Stomach (tissue), 19 donors: ENCODE measurements at places on chromosomes 12 and 14. TPM values are rescaled to one million over a fixed set of nuclear protein-coding genes. Genes with fewer than 3 reads are reported as not detected.

DNA sequence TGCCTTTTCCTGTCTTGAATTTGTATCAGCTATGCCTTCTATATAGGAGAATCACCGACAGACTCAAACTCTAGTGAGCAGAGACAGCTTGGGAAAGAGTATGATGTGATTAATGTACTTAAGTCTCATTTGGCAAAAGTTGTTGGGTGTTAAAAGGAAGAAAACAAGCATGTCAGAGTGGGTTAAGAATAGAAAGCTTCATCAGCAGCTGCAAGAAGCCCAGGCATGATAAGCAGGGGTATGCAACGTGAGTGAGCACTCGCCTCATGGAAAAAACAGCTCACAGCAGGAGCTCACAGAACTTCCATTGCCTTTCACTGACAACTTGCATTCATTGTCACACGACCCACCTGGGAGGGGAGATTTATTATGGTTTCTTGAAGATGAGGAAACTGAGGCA lies 35.9 kb upstream of the WNK1 start:
- no peak for DNase-seq
- H3K27me3 ChIP-seq: no peaks in the 10 kb centered on the region
- H3K4me1 ChIP-seq: no peaks in the 10 kb centered on the region
- H3K36me3 ChIP-seq: no peaks in the 10 kb centered on the region
- H3K27ac ChIP-seq: no peak overlapping the region
- no peak overlapping the region for H3K4me3 ChIP-seq

DNA sequence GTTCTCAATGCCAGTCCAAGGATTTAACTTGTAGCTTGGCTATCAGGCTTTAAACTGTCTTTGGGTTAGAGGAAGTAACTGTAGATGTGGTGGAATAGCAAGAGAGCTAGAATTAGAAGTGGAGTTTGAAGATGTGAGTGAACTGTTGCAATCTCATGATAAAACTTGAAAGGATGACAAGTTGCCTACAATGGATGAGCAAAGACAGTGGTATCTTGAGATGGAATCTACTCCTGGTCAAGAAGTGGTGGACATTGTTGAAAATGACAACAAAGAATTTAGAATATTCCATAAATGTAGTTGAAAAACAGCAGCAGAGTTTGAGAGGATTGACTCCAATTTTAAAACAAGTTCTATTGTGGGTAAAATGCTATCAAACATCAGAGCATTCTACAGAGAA lies 199.0 kb downstream of the DUSP6 start:
- DNase-seq: no peak
- H3K36me3 ChIP-seq: no peaks in the 10 kb centered on the region
- no peaks in the 10 kb centered on the region for H3K27me3 ChIP-seq
- no peak overlapping the region for H3K27ac ChIP-seq
- no peaks in the 10 kb centered on the region for H3K4me1 ChIP-seq
- H3K4me3 ChIP-seq: no peak overlapping the region

DNA sequence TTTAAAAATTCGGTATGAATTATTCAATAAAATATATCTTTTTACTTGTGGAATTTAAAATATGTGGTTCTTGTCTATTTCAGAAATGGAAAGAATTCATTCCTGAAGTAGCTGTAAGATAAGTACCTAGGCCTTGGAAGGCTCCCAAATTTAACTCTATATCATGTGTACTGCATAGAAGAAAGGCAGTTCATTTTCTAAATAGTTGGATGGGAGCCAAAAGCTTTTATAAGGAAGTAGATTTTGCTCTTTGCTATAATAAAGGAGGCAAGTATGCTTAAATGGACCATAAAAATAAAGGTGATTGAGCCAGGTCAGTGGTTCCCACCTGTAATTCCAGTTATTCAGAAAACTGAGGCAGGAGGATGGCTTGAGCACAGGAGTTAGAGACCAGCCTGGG lies 187.5 kb downstream of the ATXN7L3B start:
- H3K36me3 ChIP-seq: no peaks in the 10 kb centered on the region
- DNase-seq: no peak
- no peaks in the 10 kb centered on the region for H3K27me3 ChIP-seq

The SSPN gene
- total RNA-seq: 18.7 TPM

DNA sequence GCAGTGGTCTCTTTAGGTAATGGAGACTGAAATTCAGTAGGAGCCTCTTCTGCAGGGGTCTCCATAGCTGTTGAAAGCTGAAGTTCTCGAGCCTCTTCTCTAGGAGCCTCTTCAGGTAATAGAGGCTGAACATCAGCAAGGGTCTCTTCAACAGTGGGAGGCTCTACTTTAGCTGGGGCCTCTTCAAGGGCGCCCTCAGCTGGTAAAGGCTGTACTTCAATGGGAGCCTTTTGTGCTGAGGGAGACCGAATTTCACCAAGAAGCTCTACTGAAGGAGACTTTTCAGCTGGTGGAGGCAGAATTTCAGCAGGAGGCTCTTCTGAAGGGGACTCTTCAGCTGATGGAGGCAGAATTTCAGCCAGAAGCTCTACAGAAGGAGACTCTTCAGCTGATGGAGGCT lies 1.5 kb downstream of the FSCB start:
- H3K27ac ChIP-seq: no peak overlapping the region
- H3K36me3 ChIP-seq: no peaks in the 10 kb centered on the region
- no peaks in the 10 kb centered on the region for H3K27me3 ChIP-seq
- no peaks in the 10 kb centered on the region for H3K4me1 ChIP-seq
- no peak overlapping the region for H3K4me3 ChIP-seq
- DNase-seq: no peak

GRCh38 chr12:96061323-96061722 lies 25.9 kb upstream of the LTA4H start:
- no peaks in the 10 kb centered on the region for H3K27me3 ChIP-seq
- no peak for DNase-seq
- H3K36me3 ChIP-seq: no peaks in the 10 kb centered on the region
- no peak overlapping the region for H3K27ac ChIP-seq
- no peak overlapping the region for H3K4me3 ChIP-seq

DNA sequence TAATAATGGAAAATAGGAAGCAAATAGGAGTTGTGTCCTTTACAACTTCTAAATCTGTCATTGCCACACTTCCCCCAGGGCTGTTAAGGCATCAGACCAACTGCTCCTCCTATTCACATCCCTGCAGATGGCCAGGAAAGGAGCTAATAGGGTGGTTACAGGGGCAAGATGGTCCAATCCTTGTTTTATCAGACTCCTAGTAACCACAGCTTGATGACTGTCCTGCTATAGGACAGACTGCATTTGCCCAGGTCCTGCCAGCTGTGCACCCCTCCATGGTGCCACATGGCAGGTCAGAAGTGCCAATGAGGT lies 10.9 kb upstream of the KRT2 start:
- H3K27me3 ChIP-seq: peaks cover 64% of the 10 kb centered on the region
- no peak for DNase-seq
- no peaks in the 10 kb centered on the region for H3K4me1 ChIP-seq
- no peak overlapping the region for H3K4me3 ChIP-seq
- no peak overlapping the region for H3K27ac ChIP-seq
- H3K36me3 ChIP-seq: no peaks in the 10 kb centered on the region

- H3K4me3 ChIP-seq: no peak overlapping the region
- H3K27me3 ChIP-seq: no peaks in the 10 kb centered on the region
- no peak overlapping the region for H3K27ac ChIP-seq
Observed at GRCh38 chr12:10873378-10873777, 10.7 kb downstream of the PRH1 start.

DNA sequence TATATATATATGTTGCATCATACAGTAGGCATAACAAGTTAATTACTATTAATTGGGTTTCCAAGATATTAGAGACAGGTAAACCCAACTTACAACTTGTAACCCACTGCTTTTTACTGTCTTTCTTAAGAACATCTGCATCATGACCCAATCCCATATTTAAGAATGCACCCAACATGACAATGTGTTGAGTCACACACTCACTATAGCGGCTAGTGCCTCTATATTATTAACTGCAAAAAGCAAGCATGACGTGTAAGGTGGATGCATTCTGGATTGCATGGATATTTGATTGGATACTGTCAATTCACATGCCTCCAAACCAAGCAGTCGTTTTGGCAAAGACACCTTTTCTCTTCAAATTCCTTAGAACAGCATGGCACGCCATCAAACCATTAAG lies 68.2 kb downstream of the KSR2 start:
- no peak overlapping the region for H3K27ac ChIP-seq
- no peak for DNase-seq
- H3K4me3 ChIP-seq: no peak overlapping the region
- H3K36me3 ChIP-seq: no peaks in the 10 kb centered on the region

DNA sequence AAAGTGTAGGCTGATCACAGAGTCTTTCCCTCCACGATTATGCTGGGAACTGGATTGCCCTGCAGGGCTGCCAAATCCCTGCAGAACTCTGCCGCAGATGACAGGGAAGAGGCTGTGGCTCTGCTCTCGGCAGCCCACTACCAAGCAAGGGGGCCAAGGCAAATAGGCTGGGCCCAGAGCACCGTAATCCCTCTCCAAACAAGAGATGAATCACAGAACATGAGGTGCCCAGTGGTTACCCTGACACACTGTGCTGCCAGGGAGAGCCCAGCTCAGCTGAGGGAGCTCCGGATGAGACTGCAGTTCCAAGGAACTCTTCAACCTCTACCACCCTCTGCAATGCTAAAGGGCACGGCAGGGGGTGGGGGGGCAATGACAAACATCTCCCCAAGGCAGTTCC lies 33.9 kb downstream of the STON2 start:
- no peaks in the 10 kb centered on the region for H3K36me3 ChIP-seq
- no peaks in the 10 kb centered on the region for H3K4me1 ChIP-seq
- DNase-seq: peak; percentile 23
- H3K4me3 ChIP-seq: no peak overlapping the region
- H3K27ac ChIP-seq: no peak overlapping the region
- no peaks in the 10 kb centered on the region for H3K27me3 ChIP-seq

The EML5 gene
- 10.1 TPM for total RNA-seq

GRCh38 chr14:99879401-99880295 lies 86.4 kb downstream of the EML1 start:
- H3K27me3 ChIP-seq: no peaks in the 10 kb centered on the region
- H3K36me3 ChIP-seq: no peaks in the 10 kb centered on the region
- peaks cover 6% of the 10 kb centered on the region for H3K4me1 ChIP-seq
- H3K4me3 ChIP-seq: no peak overlapping the region

DNA sequence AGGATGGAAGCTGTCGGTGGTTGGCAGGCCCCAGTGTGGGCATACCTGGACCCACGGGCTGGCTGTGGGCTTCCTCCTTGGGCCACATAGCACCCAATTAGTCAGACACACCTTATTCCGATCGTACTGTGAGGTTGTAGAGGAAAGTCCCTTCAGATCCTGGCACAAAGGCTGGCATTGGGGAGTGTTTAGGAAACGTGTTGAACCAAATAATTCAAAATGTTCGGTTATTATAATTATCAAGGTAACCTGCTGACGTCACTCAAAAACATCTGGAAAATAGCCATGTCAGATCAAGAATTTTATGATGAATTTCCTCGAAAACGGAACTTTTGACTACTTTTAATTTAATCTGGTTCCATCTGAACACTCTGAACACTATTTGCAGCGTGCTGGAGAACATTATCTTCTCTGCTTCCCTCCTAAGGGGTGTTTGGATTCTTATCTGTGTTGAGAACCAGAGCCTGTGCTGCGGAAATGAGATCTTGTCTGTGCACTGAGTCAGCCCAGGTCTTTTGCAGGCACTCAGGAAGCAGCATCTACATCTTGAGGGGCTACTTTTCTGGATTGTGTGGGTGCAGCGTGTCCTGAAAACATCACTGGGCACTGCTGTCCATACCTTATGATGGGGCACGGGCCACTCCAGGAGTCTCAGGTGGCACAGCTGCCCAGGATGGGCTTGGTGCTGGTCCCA lies 100.3 kb downstream of the SLC25A47 start:
- no peaks in the 10 kb centered on the region for H3K27me3 ChIP-seq
- no peaks in the 10 kb centered on the region for H3K36me3 ChIP-seq
- no peak overlapping the region for H3K27ac ChIP-seq
- H3K4me3 ChIP-seq: no peak overlapping the region

DNA sequence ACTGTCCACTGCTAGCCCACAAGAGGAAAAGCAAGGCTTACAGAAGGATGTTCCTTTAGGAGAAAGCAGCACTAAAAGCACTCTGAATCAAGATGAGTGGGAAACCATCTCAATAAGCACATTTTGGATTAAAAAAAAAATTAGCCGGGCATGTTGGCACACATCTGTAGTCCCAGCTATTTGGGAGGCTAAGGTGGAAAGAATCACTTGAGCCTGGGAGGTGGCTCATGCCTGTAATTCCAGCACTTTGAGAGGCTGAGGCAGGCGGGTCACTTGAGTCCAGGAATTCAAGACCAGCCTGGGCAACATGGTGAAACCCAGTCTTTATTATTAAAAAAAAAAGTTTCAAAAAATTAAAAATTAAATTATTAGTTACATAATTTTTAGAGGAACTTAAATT lies 17.0 kb upstream of the ARL1 start:
- no peaks in the 10 kb centered on the region for H3K4me1 ChIP-seq
- no peak overlapping the region for H3K4me3 ChIP-seq
- no peak for DNase-seq
- H3K36me3 ChIP-seq: no peaks in the 10 kb centered on the region
- no peaks in the 10 kb centered on the region for H3K27me3 ChIP-seq

GRCh38 chr14:102971314-102971713 lies 48.9 kb downstream of the AMN start:
- no peaks in the 10 kb centered on the region for H3K27me3 ChIP-seq
- no peak overlapping the region for H3K27ac ChIP-seq
- no peak for DNase-seq
- H3K36me3 ChIP-seq: peaks cover 85% of the 10 kb centered on the region
- H3K4me1 ChIP-seq: no peaks in the 10 kb centered on the region
- H3K4me3 ChIP-seq: no peak overlapping the region
